ENCODE measurements at places on chromosomes 2 and 18. TPM values are rescaled to one million over a fixed set of nuclear protein-coding genes. Genes with fewer than 3 reads are reported as not detected.
A peak's percentile ranks its signal among the peaks of the same experiment; 100 is the strongest.

GRCh38 chr2:7913974-7914373 is 767.9 kb upstream of the ID2 start:
- no peak overlapping the region for H3K4me3 ChIP-seq
- no peaks in the 10 kb centered on the region for H3K27me3 ChIP-seq
- peak; percentile 24 for DNase-seq
- no peak overlapping the region for H3K27ac ChIP-seq

DNA sequence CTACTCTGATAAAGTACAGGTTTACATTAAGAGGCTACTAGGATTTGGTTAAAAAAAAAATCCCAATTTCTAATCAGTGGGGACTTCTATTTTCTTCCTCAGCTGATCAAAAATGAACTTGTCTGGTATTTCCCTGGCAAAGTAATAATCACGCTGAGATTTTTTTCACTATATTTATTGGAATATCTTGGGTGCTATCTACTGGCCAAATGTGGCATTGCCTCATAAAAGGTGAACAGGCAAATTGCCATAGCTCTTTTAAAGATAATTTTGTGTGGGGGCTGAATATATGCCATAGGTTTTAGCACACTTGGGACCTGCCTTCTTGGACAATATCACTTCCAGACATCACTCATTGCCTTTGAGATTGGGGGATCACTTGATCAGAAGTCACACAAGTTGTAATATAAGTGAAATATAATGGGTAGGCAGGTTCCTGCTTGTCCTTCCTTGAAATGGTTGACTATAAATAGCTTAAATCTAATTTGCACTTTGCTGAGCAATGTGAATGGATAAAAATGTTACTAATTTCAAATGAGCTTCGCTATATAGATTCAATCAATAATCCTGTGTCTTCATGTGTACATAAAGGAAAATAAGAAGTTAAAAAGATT is 7.0 kb upstream of the NXPH2 start:
- no peak overlapping the region for H3K4me3 ChIP-seq
- H3K27ac ChIP-seq, result no peak overlapping the region
- H3K4me1 ChIP-seq, result no peaks in the 10 kb centered on the region
- H3K27me3 ChIP-seq, result peaks cover 2% of the 10 kb centered on the region

The LRP1B gene
- 1.2 TPM for polyA plus RNA-seq

The APCDD1 gene
- polyA plus RNA-seq, result 17.9 TPM

The STK17B gene
- polyA plus RNA-seq, result 5.0 TPM
